ENCODE measurements at places on chromosomes 5 and 9.

DNA sequence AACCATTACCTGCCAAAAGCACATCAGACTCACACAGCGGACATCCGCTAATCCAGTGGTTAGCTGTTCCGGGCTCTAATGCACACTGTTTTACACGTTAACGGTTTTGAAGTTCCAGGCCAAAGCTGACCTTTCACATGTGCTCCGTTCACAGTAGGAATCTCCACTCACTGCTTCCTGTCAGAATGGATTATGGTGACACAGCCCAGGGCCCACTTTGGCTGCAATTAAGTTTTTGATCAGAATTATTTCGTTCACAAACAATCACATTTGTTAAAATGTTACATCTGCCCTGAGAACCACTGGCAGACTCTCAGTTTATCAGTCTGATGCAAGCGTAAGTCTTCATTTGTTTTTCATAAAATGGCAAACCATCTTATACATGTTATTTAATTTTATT lies 30.2 kb upstream of the CATSPER3 start:
- DNase-seq = no peak

GRCh38 chr5:140322751-140323731 lies 20.1 kb upstream of the PFDN1 start:
- no peak for DNase-seq

- DNase-seq = no peak
These were observed 57.8 kb upstream of the LIFR start for GRCh38 chr5:38613992-38614836.

GRCh38 chr5:133996683-133997252 lies 8.0 kb downstream of the VDAC1 start:
- no peak for DNase-seq

- no peak for DNase-seq
These were observed 19.0 kb upstream of the FAM169A start for GRCh38 chr5:74885170-74885569.

DNA sequence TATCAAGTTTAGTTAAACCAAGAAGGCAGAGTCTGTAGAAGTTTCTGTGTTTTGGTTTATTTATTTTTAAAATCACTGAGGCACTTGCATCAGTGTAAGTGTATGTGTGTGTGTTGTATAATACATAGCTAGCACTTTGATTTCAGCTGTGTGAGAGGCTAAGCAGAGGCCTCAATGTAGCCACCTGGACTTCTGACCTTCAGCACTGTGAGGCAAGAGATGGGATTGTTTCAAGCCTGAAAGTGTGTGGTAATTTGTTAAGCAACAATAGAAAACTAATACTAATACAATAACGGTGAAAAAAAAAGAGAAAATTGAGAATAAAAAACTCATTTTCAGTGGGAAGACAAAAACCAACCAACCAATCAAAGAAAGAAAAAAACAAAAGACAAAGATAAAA lies 327.3 kb downstream of the CDH18 start:
- DNase-seq = no peak

DNA sequence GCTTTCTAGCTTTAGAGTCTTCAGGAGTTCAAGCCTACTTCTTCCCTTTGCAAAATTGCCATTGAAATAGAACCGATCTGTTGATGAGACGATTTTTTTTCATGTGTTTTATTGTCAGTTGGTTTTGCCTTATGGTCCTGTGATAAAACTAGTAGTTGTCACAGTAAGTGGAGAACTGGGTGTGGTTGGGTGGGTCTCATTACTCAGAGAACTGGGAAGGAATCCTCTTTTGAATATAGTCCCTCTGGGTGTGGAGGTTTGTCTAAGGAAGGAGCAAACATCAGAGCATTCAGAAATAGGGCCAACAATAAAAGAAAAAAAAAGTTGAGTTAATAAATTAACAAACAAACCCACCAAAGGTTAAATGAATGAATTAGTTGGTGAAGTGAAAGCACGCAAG lies 69.0 kb downstream of the ALDH1A1 start:
- DNase-seq = no peak

DNA sequence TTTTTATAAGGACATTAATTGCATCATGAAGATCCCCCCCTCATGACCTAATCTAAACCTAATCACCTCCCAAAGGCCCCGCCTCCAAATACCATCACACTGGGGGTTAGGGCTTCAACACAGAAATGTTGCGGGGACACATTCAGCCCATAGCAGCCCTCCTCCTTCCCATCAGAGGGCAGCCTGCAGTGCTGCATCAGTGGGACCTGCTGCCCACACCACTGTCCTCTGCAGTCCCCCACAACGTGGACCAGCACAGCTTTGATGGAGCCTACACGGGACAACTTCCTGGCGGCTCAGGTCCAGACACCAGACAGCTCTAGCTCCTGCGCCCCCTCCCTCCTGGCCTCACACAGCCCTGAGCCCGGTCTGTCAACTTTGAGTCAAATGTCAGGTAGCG lies 70.3 kb downstream of the APTX start:
- DNase-seq = no peak

GRCh38 chr9:125150349-125151245 lies 7.3 kb upstream of the SCAI start:
- DNase-seq = no peak

DNA sequence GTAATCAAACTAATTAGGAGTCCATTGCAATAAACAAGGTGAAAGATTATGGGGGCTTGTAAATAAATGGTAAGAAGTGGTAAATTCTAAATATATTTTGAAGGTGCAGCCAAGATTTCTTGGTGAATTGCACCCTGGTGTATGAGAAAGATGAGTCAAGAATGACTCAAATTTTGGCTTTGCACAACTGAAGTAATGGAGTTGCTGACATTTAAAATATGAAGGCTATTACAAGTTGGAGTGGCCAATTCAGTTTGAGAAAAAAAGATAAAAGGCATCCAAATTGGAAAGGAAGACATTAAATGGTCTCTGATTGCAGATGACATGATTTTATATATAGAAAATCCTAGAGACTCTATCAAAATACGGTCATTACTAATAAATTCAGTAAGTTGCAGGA lies 2330.6 kb downstream of the MAT2B start:
- no peak for DNase-seq

DNA sequence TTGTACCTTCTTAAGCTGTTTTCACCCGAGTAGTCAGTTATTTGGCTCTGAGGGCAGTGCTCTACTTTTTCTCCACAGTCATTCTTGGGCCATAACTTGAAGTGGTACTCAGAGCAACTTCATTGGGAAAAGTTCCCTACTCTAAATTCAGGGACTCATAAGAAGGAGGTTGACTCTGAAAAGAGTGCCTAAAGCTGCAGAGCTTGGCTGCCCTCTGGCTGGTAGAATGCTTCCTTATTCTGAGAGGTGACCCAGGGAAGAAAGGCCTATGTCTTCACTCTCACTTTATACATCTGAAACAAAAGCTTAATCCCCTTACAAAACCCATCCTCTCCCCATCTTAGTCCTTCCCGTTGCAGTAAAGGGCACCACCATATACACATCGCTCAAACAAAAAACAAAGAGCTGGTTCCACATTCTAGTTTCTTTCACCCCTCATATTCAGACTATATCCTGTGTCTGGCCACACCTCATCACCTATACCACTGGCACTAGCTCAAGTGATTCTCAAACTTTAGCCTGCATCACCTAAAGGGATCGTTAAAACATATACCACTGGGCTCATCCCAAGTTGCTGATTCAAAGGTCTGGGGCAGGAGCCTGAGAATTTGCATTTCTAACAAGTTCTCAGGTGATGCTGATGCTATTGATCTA lies 7.9 kb downstream of the IGIP start:
- no peak for DNase-seq

- DNase-seq = no peak
These were observed at the start of gene DIPK1B for GRCh38 chr9:136711751-136712689. Gene DIPK1B (plus strand): TSS chr9:136712572. CDS start chr9:136712666, 94 bp downstream.

DNA sequence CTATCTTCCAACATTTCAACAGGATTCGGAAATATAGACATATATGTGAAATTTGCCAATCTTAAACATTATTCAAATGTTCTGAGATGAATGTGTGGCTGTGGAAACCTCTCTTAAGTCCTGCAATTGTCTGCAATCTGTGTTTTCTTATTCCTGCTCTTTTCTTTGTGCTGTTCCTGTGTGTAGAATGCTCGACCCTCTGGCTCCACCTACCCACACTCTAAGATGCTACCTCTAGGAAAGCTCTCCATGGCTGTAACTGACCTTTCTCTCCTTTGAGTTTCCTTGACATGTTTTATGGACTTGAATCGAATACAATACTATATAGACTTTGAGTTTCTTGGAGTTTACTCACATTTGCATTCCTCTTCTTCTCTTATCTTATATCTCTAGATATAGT lies 120.6 kb upstream of the ASTN2 start:
- DNase-seq = no peak

GRCh38 chr9:128169492-128169891 lies 9.4 kb downstream of the BBLN start:
- no peak for DNase-seq

- no peak for DNase-seq
These were observed 13.9 kb upstream of the NAA35 start for GRCh38 chr9:85927076-85927475.

DNA sequence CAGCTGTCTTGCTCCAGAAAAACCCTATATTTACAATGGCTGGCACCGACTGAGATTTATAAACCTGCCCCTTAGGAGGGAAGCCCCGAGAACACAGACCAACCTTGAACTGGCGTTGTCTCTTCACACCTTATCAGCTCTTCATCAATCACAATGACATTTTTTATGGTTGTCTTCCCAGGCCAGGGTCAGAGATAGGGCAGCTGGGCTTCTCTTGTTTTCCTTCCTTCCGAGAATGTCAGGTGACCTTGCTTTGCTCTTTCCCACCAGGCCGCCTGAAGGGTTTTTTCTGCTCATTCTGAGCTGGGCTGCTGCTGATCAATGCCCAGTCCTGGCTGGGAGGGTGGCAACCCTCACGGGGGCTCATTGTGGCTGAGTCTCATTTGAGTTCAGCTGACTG lies 619.1 kb downstream of the CCDC171 start:
- DNase-seq = no peak

DNA sequence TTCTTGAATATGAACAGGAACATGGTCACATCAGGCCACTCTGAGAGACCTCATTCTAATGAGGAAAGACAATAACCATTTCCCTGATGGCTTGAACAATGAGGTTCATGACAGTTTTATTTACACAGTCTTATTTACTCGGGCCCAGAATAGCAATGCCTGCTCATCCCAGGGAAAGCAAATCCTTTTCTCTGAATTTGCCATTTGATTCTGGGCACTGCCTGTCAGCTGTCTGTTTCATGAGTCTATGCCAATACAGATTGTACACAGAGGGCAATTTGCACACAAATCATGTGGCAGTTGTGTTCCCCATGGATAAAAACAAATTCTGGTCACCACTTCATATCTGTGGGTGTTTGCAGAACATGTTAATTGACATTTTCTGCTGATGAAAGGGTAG lies 492.5 kb downstream of the ACTL7B start:
- DNase-seq = no peak

DNA sequence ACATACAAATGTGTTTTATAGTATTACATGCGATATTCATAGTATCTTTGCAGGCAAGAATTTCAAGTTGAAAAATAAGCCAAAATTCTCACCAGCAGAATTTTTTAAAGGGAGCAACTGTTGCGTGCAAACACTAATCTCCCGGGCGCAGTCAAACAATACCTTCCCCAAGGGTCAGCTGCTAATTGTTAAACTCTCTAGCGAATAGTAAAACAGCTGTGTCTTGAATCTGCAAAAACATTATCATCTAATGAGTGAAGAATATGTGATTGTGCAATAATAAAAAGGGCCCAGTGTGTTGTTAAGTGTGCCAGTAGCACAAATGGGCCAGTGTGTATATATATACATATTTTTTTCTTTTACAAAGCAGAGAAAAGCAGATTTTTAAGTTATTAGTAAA lies 131.4 kb downstream of the CCDC192 start:
- DNase-seq = no peak

DNA sequence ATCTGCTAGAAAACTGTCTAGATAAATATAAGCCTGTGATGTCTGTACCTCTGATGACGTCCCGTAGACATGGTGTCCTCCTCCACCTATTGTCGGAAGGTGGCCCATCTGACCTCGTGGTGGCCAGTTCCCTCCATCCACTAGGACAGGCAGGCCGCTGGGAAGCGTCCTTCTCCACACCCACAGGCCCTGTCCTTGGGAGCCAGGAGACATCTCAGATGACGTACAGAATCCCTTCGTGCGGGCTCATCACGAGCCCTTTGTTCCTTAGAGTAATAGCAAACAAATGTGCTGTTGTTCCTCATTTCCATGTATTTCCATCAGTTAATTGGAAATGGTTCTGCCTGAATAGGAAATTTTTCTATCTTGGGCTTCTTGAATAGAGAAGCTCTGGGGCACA lies 38.3 kb upstream of the TENT4A start:
- DNase-seq = no peak
